ENCODE measurements at places on chromosomes 2 and 18. TPM values are rescaled to one million over a fixed set of nuclear protein-coding genes. Genes with fewer than 3 reads are reported as not detected.

CNPPD1 gene
- 72.4 TPM for total RNA-seq

ADRA2B gene
- 1.3 TPM for total RNA-seq

RESP18 gene
- total RNA-seq: not detected

KATNAL2 gene
- 1.2 TPM for total RNA-seq

SPATS2L gene
- 3.8 TPM for total RNA-seq

SOX11 gene
- not detected for total RNA-seq

THSD7B gene
- total RNA-seq: not detected

ARHGEF33 gene
- not detected for total RNA-seq

C2orf80 gene
- not detected for total RNA-seq

COQ10B gene
- 79.2 TPM for total RNA-seq

DNA sequence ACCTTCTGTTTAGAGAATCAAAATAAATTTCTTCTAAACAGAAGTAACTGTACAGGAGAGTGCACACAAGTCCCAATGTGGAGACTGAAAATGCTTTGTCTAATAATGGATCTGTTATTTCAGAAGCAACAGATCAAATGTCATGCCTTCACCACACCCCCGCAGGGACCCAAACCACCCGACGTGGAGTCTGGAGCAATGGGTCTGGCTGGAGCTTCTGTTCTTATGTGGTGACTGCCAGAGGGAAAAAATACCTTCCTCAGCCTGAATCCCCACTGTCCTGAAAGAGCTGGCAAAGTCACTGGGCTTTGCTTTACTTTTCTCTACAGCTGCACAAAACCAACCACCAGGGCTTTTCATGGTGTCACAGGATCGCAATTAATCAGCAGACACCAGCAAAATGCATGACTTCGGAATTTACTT lies 119.0 kb upstream of the ZFP36L2 start:
- no peak overlapping the region for H3K4me3 ChIP-seq
- H3K36me3 ChIP-seq: peaks cover 4% of the 10 kb centered on the region
- H3K27ac ChIP-seq: no peak overlapping the region
- DNase-seq: no peak
- no peaks in the 10 kb centered on the region for H3K27me3 ChIP-seq
- H3K4me1 ChIP-seq: no peaks in the 10 kb centered on the region

- DNase-seq: no peak
- H3K27ac ChIP-seq: no peak overlapping the region
- H3K4me1 ChIP-seq: peaks cover 43% of the 10 kb centered on the region
- H3K4me3 ChIP-seq: no peak overlapping the region
- H3K36me3 ChIP-seq: no peaks in the 10 kb centered on the region
- no peaks in the 10 kb centered on the region for H3K27me3 ChIP-seq
Observed at GRCh38 chr18:45774065-45774521, 50.1 kb downstream of the SLC14A1 start.

DNA sequence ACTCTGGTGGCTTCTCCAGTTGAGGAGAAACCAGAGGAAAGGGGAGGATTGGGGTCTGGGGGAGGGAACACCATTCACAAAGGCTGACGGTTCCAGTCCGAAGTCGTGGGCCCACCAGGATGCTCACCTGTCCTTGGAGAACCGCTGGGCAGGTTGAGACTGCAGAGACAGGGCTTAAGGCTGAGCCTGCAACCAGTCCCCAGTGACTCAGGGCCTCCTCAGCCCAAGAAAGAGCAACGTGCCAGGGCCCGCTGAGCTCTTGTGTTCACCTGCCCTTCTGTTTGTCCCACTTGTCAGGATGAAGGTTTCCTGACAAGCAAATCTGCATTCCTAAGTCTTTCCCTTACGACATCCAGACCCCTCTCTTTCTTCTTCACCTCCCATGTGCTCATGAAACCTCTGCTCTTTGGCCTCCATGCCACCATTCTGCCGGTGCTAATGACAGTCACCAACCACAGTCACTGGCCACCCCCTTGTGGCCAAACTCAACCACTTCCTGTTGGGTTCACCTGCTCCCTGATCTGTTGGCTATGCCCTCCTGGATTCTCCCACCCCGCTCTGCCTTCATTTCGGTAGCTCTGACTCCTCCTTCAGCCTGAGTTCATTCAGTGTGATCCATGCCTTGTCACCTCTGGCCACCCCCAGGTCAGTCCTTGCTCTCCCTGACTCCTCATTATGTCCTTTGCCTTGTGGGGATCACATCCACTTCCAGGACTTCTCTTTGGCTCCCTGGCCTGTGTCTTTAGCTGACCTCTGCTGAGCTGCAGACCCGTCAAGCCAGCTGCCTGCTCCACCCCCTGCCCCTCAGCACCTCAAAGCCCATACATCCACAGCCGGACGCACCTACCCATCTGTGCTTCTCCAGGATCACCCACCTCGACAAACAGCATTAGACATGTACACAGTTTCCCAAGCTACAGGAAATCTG lies 17.6 kb downstream of the EMX1 start:
- no peaks in the 10 kb centered on the region for H3K36me3 ChIP-seq
- no peak overlapping the region for H3K4me3 ChIP-seq
- peaks cover 6% of the 10 kb centered on the region for H3K4me1 ChIP-seq
- no peaks in the 10 kb centered on the region for H3K27me3 ChIP-seq
- H3K27ac ChIP-seq: no peak overlapping the region

GRCh38 chr2:98299211-98299905 lies 46.9 kb upstream of the CNGA3 start:
- H3K27me3 ChIP-seq: no peaks in the 10 kb centered on the region
- no peak overlapping the region for H3K4me3 ChIP-seq
- no peaks in the 10 kb centered on the region for H3K4me1 ChIP-seq
- no peak for DNase-seq
- H3K36me3 ChIP-seq: no peaks in the 10 kb centered on the region

DNA sequence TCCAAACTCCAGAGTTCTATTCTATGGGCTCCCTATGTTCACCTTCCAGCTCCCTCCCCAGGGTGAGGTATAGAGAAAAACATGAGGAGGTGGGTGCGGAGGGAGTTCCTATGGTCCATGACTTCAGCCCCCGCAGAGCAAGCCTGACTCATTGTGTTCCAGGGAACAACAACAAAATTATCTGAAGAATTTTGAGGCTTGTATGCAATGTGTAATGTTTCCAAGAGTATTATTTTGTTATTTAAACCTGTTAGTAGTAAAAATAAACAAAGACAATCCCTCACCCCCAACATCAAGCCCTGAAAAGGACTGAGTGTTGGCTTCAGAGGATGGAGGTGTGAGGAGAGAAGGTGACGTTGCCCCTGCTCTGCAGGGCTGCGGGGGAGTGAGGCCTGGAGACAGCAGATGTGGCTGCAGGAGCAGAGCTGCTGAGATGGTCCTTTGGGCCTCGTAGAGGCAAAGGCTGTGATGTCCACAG lies 29.0 kb downstream of the LAMA3 start:
- H3K4me3 ChIP-seq: no peak overlapping the region
- no peaks in the 10 kb centered on the region for H3K36me3 ChIP-seq
- DNase-seq: no peak
- H3K27ac ChIP-seq: no peak overlapping the region
- H3K27me3 ChIP-seq: no peaks in the 10 kb centered on the region
- no peaks in the 10 kb centered on the region for H3K4me1 ChIP-seq

DNA sequence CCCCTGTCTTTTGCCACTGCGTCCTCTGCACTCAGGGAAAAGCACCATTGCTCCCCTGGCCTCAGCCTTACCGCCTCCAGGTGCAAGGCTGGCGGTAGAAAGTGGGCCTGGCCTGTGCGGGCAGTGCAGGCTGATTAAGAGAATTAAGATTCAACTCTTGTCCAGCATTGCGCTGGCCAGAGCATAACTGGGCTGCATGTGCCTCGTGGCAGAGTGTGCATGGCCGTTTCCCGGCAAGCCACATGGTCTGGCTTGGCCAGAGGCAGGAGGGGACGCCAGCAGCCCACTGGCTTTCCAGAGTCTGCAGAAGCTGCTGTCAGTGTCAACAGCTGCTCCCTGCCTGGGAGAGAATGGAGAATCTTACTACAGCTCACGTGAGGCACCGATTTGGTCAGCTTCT lies 12.3 kb downstream of the NTSR2 start:
- no peak for DNase-seq
- H3K27me3 ChIP-seq: no peaks in the 10 kb centered on the region
- no peak overlapping the region for H3K27ac ChIP-seq
- H3K4me3 ChIP-seq: no peak overlapping the region

DNA sequence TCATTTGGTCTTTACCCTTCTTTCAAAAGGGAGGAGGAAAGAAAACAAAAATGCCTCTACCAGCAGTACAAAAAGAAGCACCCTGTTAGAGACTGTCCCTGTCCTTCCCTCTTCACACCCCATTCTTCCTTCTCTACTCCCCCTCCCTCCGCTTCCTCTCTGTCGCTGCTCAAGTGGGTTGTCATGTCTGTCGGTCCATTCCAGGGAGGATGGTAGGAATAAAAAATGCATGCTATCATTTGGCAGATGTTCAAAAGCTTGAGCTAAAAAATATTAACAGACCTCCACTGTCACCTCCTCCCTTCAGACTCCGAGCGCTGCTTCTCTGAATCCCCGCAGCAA lies 482.0 kb downstream of the BCL11A start:
- no peaks in the 10 kb centered on the region for H3K4me1 ChIP-seq
- DNase-seq: no peak
- H3K27me3 ChIP-seq: no peaks in the 10 kb centered on the region
- H3K27ac ChIP-seq: no peak overlapping the region

DNA sequence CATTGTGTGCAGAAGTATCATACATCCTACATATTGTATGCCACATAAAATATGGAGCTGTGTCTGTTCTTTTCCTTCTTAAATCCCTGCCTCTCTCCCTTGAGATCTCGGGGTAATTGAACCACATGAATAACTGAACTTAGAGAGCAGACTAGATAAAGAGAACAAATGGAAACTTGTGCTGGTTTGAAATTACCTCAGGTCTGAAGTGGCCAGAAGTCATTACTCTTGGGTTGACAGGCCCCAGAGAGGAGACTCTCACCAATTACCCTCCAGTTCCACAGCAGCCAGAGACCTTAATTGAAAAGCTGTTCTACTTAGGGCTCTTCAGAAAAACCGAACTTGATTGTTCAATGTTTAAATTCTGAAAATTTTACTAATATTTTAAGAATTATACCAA lies 5.0 kb upstream of the ADAM17 start:
- H3K36me3 ChIP-seq: no peaks in the 10 kb centered on the region
- no peak overlapping the region for H3K4me3 ChIP-seq
- peaks cover 3% of the 10 kb centered on the region for H3K4me1 ChIP-seq
- no peaks in the 10 kb centered on the region for H3K27me3 ChIP-seq

DNA sequence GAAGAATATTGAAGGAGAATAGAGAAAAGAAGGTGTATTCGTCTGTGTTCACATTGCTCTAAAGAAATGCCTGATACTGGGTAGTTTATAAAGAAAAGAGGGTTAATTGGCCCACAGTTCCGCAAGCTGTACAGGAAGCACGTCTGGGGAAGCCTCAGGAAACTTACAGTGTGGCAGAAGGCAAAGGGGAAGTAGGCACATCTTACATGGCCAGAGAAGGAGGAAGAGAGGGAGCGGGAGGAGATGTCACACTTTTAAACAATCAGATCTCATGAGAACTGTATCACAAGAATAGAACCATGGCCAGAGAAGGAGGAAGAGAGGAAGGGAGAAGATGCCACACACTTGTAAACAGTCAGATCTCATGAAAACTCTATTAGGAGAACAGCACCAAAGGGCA lies 159.6 kb upstream of the TPO start:
- no peak overlapping the region for H3K4me3 ChIP-seq
- no peaks in the 10 kb centered on the region for H3K27me3 ChIP-seq
- H3K4me1 ChIP-seq: no peaks in the 10 kb centered on the region
- H3K27ac ChIP-seq: no peak overlapping the region
- no peaks in the 10 kb centered on the region for H3K36me3 ChIP-seq

GRCh38 chr2:26033270-26033817 lies 540 bp upstream of the RAB10 start:
- H3K4me3 ChIP-seq: peak overlapping the region; percentile 71

GRCh38 chr2:175167076-175167791 lies 769 bp downstream of the ATF2 start:
- H3K4me1 ChIP-seq: peaks cover 10% of the 10 kb centered on the region
- peak overlapping the region; percentile 93 for H3K4me3 ChIP-seq
- peak overlapping the region; percentile 87 for H3K27ac ChIP-seq
- DNase-seq: no peak

DNA sequence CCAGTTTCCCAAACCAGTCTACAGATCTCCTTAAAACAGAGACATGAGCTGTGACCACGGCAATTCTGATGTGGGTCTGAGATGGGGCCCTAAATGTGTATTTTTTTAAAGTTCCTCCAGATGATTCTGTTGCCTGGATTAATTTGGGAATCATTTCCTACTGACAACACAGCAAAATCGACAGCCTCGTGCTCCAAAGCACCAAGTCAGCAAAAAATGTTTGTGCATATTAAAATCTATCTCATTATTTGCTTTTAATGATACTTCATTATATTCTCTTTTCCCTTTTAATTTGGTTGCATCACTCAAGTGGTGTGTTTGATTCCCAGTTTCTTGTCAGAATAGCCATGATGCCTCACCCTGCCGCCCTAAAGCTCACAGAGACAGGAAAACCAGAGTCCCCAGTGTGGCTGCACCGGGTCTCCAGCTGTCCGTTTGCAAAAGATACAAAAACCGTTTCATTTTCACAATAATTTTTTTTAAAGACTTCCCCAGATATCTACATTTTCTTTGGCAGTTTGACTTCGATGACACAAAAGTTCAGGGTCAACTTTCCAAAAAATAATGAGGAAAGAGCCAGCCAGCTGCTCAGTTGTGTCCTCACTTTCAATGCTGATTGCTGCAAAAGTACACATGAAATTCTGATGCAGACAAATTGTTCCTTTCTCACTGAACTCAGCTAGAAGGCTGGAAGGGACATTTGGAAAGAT lies 443.2 kb upstream of the ID2 start:
- peaks cover 2% of the 10 kb centered on the region for H3K36me3 ChIP-seq
- peaks cover 24% of the 10 kb centered on the region for H3K4me1 ChIP-seq
- H3K4me3 ChIP-seq: no peak overlapping the region
- no peak overlapping the region for H3K27ac ChIP-seq
- no peaks in the 10 kb centered on the region for H3K27me3 ChIP-seq
- no peak for DNase-seq

- H3K36me3 ChIP-seq: no peaks in the 10 kb centered on the region
- H3K27ac ChIP-seq: no peak overlapping the region
- no peaks in the 10 kb centered on the region for H3K27me3 ChIP-seq
- H3K4me3 ChIP-seq: no peak overlapping the region
- H3K4me1 ChIP-seq: no peaks in the 10 kb centered on the region
Observed at GRCh38 chr2:2520401-2520811, 189.3 kb upstream of the MYT1L start.

GRCh38 chr2:10327896-10328669 lies 25.4 kb downstream of the HPCAL1 start:
- H3K36me3 ChIP-seq: no peaks in the 10 kb centered on the region
- no peak overlapping the region for H3K4me3 ChIP-seq
- H3K27ac ChIP-seq: no peak overlapping the region
- DNase-seq: peak; percentile 53
- H3K27me3 ChIP-seq: no peaks in the 10 kb centered on the region

GRCh38 chr2:213213186-213213585 lies 61.8 kb upstream of the IKZF2 start:
- H3K36me3 ChIP-seq: no peaks in the 10 kb centered on the region
- H3K4me3 ChIP-seq: no peak overlapping the region
- DNase-seq: no peak
- H3K27me3 ChIP-seq: no peaks in the 10 kb centered on the region
- H3K27ac ChIP-seq: no peak overlapping the region
- no peaks in the 10 kb centered on the region for H3K4me1 ChIP-seq

- peak overlapping the region; percentile 47 for H3K4me3 ChIP-seq
- H3K27ac ChIP-seq: peak overlapping the region; percentile 31
- peaks cover 16% of the 10 kb centered on the region for H3K4me1 ChIP-seq
- no peak for DNase-seq
Observed at GRCh38 chr2:26185304-26185928, 12.5 kb downstream of the GAREM2 start.

Data from natural killer cell (primary cell).